ENCODE measurements at places on chromosomes 6 and 20.

- no peak for DNase-seq
Observed at GRCh38 chr6:51526922-51527321, 560.5 kb downstream of the PKHD1 start.

- peak; percentile 6 for DNase-seq
Observed at GRCh38 chr6:162363757-162364156, 363.8 kb downstream of the PRKN start.

GRCh38 chr6:105178110-105178509 is 1.7 kb downstream of the POPDC3 start:
- no peak for DNase-seq

GRCh38 chr6:15329197-15329671 is 83.4 kb downstream of the JARID2 start:
- DNase-seq, result peak; percentile 50

DNA sequence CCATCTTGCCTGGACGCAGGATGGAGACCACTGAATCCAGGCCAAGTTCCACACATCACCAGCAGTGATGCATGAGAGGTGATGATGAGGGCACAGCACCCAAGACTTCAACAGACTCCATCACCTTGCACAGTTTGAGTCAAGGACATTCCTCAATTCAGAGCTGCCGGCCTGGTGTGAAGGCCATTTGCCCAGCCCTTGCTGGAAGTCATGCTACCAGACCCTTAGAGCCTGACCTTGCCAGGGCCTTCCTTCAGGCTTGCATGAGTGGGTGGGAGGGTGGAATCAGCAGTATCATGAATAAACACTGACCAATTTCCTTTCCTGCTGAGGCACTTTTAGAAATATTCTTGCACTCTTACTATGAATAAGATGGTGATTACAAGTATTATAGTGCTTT is 130.2 kb upstream of the SSTR4 start:
- no peak for DNase-seq

- no peak for DNase-seq
Observed at GRCh38 chr6:157029980-157030690, 253.0 kb downstream of the ARID1B start.

GRCh38 chr6:137297887-137298286 is 78.7 kb upstream of the IFNGR1 start:
- no peak for DNase-seq

GRCh38 chr6:107764684-107765460 is 59.2 kb downstream of the SCML4 start:
- DNase-seq, result no peak

DNA sequence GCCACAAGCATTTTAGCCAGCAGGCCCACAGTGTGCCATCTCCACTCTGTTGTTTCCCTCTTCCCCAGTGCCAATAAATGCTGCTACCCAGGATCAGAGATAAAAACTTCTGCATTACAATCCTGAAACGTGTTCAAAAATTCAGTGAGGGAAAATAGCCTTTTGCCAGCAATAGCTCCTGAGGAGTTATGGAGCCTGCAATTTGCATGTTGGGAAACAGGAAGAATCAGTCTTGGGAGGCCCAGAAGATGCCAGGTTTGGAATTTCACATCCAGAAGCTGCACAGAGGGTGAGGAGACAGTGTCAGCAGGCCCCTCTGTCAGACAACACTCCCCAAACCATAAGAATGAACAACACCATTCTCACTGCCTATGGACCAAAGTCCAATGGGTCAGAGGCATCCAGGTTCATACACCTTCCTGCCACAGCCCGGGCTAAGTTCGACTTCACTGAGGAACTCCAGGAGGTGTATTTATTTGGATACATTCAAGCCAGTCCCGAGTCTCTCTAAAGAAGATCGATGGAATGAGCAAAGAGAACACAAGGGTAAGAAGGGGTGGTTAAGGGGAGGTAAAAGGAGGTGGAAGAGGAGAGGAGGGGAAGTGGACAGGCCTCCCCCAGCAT is 20.8 kb downstream of the RRBP1 start:
- no peak for DNase-seq

GRCh38 chr6:6997263-6998193 is 110.2 kb upstream of the RREB1 start:
- no peak for DNase-seq

Measured in erythroblast (primary cell).